ENCODE measurements at places on chromosomes 1 and 21. TPM values are rescaled to one million over a fixed set of nuclear protein-coding genes. Genes with fewer than 3 reads are reported as not detected.

DNA sequence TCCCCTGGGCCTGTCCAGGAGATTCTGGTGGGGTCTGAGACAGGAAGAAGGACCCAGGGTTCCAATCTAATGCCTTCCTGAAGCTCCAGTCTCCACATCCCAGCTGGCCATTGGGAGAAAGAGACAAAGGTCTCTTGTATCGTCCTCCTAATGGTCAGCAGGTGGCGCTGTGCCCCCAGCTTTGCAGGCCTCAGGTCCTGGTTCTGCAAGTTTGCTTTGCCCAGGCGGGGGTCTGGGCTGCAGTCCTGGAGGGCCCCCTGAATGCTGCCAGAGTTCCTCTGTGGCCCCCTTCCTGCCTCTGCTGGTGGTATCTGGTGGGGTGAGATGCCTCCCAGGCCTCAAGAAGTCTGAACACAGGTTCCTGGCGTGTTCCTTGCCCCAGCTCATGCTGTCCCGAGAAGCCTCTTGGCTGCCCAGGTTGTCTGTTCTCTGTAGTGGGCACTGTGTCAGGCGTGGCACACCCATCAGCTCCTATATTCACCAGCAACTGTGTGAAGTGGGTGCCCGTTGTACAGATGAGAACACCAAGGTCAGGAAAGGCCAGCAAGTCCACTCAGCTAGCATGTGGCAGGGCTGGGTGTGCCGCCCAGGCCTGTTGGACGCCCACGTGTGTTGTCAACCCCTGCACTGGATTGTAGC, 33.8 kb upstream of the CSF3R start:
- H3K36me3 ChIP-seq: no peaks in the 10 kb centered on the region
- no peaks in the 10 kb centered on the region for H3K4me1 ChIP-seq
- no peak overlapping the region for H3K27ac ChIP-seq
- no peak overlapping the region for H3K4me3 ChIP-seq

DNA sequence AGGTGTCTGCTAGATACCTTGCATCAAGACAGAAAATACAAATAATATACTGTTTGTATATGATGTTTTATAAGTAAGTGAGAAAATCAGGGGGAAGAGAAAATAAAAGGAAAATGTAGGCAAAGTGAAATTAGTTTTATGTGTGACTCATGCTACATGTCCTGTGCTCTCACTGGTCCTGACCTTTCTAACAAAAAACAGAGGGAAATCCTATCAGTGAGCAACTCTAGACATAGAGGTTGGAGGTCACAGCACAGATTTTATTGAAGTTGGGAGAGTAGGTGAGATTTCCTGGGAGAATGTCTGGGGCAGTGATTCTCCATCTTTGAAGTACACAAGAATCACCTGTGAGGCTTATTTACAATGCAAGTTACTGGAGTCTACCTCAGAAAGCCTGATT, 9.5 kb downstream of the SCCPDH start:
- H3K4me1 ChIP-seq: no peaks in the 10 kb centered on the region
- H3K27ac ChIP-seq: no peak overlapping the region
- no peaks in the 10 kb centered on the region for H3K27me3 ChIP-seq
- no peak for DNase-seq
- H3K4me3 ChIP-seq: no peak overlapping the region

- H3K27me3 ChIP-seq: no peaks in the 10 kb centered on the region
- DNase-seq: peak; percentile 25
- no peaks in the 10 kb centered on the region for H3K36me3 ChIP-seq
- H3K27ac ChIP-seq: no peak overlapping the region
- H3K4me1 ChIP-seq: no peaks in the 10 kb centered on the region
- no peak overlapping the region for H3K4me3 ChIP-seq
These were observed 60.6 kb downstream of the PTPRC start for GRCh38 chr1:198699167-198700015.

GRCh38 chr21:25967181-25967900, 203.2 kb downstream of the APP start:
- no peaks in the 10 kb centered on the region for H3K27me3 ChIP-seq
- DNase-seq: peak; percentile 11
- H3K4me1 ChIP-seq: peaks cover 12% of the 10 kb centered on the region
- H3K36me3 ChIP-seq: peaks cover 11% of the 10 kb centered on the region
- no peak overlapping the region for H3K27ac ChIP-seq
- H3K4me3 ChIP-seq: no peak overlapping the region

GRCh38 chr1:47752559-47752958, 244.6 kb downstream of the TRABD2B start:
- DNase-seq: no peak
- no peak overlapping the region for H3K27ac ChIP-seq
- H3K36me3 ChIP-seq: no peaks in the 10 kb centered on the region
- no peak overlapping the region for H3K4me3 ChIP-seq

DNA sequence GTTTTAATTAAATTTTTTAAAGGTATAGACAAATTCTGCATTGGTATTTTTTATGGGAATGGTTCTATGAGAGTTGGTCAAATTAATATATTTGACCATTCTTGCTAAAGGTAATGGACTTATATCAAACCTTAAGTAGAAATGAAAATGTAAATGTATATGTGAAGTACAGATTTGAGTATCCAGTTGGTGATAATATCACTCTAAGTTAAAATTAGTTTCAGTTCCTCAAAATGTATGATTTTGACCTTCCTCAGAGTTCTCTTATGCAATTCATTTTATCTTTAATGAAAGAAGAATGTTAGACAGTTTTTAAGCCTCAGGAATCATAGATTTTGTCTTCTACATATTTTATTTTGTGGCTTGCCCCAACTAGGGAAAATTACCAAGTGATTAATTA, 1291.5 kb upstream of the B3GALT2 start:
- H3K27ac ChIP-seq: no peak overlapping the region
- H3K4me3 ChIP-seq: no peak overlapping the region
- no peaks in the 10 kb centered on the region for H3K36me3 ChIP-seq
- no peaks in the 10 kb centered on the region for H3K4me1 ChIP-seq
- DNase-seq: no peak

GRCh38 chr1:43796111-43796581, 88.8 kb downstream of the ST3GAL3 start:
- peaks cover 20% of the 10 kb centered on the region for H3K4me1 ChIP-seq
- no peaks in the 10 kb centered on the region for H3K36me3 ChIP-seq
- peak; percentile 83 for DNase-seq
- H3K4me3 ChIP-seq: no peak overlapping the region
- H3K27me3 ChIP-seq: no peaks in the 10 kb centered on the region

Gene MMP23B
- 40.7 TPM for total RNA-seq

- no peak overlapping the region for H3K27ac ChIP-seq
- DNase-seq: no peak
- peaks cover 30% of the 10 kb centered on the region for H3K4me1 ChIP-seq
These were observed 41.9 kb upstream of the EPS8L3 start for GRCh38 chr1:109805486-109806165.

GRCh38 chr1:15483971-15484370, 8.1 kb downstream of the CELA2B start:
- no peaks in the 10 kb centered on the region for H3K36me3 ChIP-seq
- no peak for DNase-seq
- no peak overlapping the region for H3K27ac ChIP-seq
- H3K27me3 ChIP-seq: no peaks in the 10 kb centered on the region
- no peak overlapping the region for H3K4me3 ChIP-seq

DNA sequence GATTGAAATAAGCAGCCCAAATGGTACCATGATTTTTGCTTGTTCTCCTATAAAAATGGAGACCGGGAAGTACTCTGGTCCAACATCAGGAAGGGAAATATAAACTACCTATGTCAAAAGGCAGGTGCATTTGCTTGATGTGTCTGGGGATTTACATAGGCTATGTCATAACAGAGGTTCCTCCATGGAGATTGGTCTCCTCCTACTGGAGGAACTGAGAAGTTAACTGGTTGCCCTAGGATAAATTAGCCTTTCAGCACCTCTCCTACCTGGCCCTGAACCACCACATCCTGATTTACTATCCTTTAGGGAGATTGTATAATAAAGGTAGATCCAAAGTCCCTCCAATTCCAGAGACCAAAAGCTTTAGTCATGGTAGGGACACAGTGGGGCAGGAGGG, 1109.3 kb upstream of the B3GALT2 start:
- no peak overlapping the region for H3K4me3 ChIP-seq
- no peak overlapping the region for H3K27ac ChIP-seq
- H3K36me3 ChIP-seq: no peaks in the 10 kb centered on the region
- H3K4me1 ChIP-seq: no peaks in the 10 kb centered on the region
- no peaks in the 10 kb centered on the region for H3K27me3 ChIP-seq
- peak; percentile 12 for DNase-seq

GRCh38 chr1:112507921-112508277, 866 bp upstream of the WNT2B start:
- H3K27ac ChIP-seq: no peak overlapping the region
- H3K27me3 ChIP-seq: peaks cover 97% of the 10 kb centered on the region
- no peak for DNase-seq
- H3K4me1 ChIP-seq: peaks cover 11% of the 10 kb centered on the region

DNA sequence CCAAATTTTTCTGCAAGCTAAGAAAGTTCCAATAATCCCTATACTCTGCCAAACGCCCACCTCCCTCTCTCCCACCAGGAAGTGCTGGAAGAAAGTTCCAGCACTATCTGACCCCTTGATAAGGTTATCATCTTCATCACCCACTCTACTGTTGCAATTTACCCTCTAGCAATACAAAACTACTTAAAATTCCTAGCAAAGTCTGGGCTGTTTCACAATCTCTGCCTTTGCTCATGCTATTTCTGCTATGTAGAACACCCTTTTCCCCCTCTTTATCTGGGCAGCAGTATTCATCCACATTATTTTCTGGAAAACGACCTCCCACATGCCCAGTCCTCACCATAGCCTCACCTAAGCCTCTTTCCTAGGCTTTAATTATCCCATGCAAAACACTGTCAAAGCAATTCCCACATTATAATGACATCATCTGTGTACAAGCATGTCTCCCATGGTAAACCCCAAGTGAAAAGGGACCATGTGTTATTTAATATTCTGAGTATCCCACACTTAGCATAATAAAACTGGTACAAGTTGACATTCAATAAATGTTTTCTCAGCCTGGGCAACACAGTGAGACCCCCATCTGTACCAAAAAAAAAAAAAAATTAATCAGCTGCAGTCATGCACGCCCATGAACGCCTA, 12.0 kb downstream of the F11R start:
- DNase-seq: peak; percentile 20
- H3K4me3 ChIP-seq: no peak overlapping the region
- H3K27me3 ChIP-seq: no peaks in the 10 kb centered on the region
- H3K4me1 ChIP-seq: no peaks in the 10 kb centered on the region
- no peak overlapping the region for H3K27ac ChIP-seq

Measured in astrocyte (in vitro differentiated cells and primary cell).